Bronchial smooth muscle cell (primary cell): ENCODE measurements at places on chromosomes 6 and 20. TPM values are rescaled to one million over a fixed set of nuclear protein-coding genes. Genes with fewer than 3 reads are reported as not detected.

The CST1 gene
- total RNA-seq: 3.9 TPM in 1 of 2 replicates, not detected in the other

The FBXL4 gene
- 7.1 and 12.0 TPM in 2 replicates for total RNA-seq

The ARMH2 gene
- total RNA-seq: not detected in 2 replicates

The HLA-DRB5 gene
- total RNA-seq: not detected in 2 replicates

The BPIFB2 gene
- not detected in 2 replicates for total RNA-seq

The PTCHD4 gene
- total RNA-seq: 1.3 and 2.3 TPM in 2 replicates

The TUBB2A gene
- 27.7 and 44.1 TPM in 2 replicates for total RNA-seq

The TFAP2A gene
- 0.16 TPM in 1 of 2 replicates, not detected in the other for total RNA-seq

The KHDC1L gene
- total RNA-seq: not detected in 2 replicates

The PTGIS gene
- 82.7 and 295 TPM in 2 replicates for total RNA-seq

The RBM24 gene
- total RNA-seq: 0.16 and 1.4 TPM in 2 replicates

The ERGIC3 gene
- total RNA-seq: 407 and 670 TPM in 2 replicates

The SEMG1 gene
- total RNA-seq: not detected in 2 replicates

The IP6K3 gene
- not detected in 2 replicates for total RNA-seq

The ZNF165 gene
- 0.47 and 0.52 TPM in 2 replicates for total RNA-seq

The OLIG3 gene
- total RNA-seq: not detected in 2 replicates
